Pulmonary artery endothelial cell (primary cell): ENCODE measurements at places on chromosomes 11 and 22. TPM values are rescaled to one million over a fixed set of nuclear protein-coding genes. Genes with fewer than 3 reads are reported as not detected.

Gene DMC1
- 2.2 and 3.1 TPM in 2 replicates for total RNA-seq

Gene VSIG2
- total RNA-seq = 0.26 and 0.42 TPM in 2 replicates

Gene MGAT3
- total RNA-seq = not detected in 2 replicates

Gene KRTAP5-11
- not detected in 2 replicates for total RNA-seq
